H1 (cell line): ENCODE measurements at places on chromosomes 4 and X. TPM values are rescaled to one million over a fixed set of nuclear protein-coding genes. Genes with fewer than 3 reads are reported as not detected.

MAP3K15 gene
- total RNA-seq = 2.1 and 2.4 TPM in 2 replicates

UGT2B11 gene
- not detected in 2 replicates for total RNA-seq

PABPC4L gene
- total RNA-seq = 4.2 and 4.3 TPM in 2 replicates

XK gene
- 0.84 and 1.1 TPM in 2 replicates for total RNA-seq

CSAG1 gene
- not detected in 2 replicates for total RNA-seq

RPS6KA3 gene
- total RNA-seq = 11.3 and 13.0 TPM in 2 replicates

GRCh38 chr4:81214144-81214880 lies 710 bp downstream of the PRKG2 start:
- H3K27me3 ChIP-seq = peaks cover 43% of the 10 kb centered on the region
- no peak overlapping the region for H3K27ac ChIP-seq
- peak overlapping the region; percentile 52 for H3K4me3 ChIP-seq
- DNase-seq = no peak
- no peaks in the 10 kb centered on the region; the same call in 1 of the 2 replicates for H3K4me1 ChIP-seq
- H3K36me3 ChIP-seq = no peaks in the 10 kb centered on the region

DNA sequence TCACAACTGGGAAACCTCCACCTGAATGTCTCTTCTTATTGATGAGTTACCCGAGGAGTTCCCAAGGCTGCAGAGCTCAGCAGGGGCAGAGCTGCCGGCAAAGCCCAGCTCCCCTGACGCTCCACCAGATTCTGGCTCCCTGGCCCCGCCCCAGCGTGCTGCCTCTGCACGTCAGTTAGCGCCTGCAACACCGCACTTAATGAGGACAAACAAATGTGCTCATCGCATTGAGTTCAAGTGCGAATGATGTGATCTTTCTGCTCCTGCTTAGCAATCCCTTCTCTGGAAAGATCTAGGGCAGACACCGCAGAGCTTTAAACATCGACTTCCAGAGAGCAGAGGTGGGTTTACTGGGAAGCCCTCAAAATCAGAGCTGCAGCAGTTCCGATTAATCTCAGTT lies 55.5 kb upstream of the FBXW7 start:
- H3K36me3 ChIP-seq = no peaks in the 10 kb centered on the region
- no peak overlapping the region for H3K27ac ChIP-seq
- DNase-seq = peak; percentile 86
- H3K4me1 ChIP-seq = no peaks in the 10 kb centered on the region
- peak overlapping the region; percentile 16; the same call in 1 of the 2 replicates for H3K4me3 ChIP-seq
- no peaks in the 10 kb centered on the region for H3K27me3 ChIP-seq

GRCh38 chrX:48676893-48677270 lies 6.7 kb upstream of the WAS start:
- H3K4me1 ChIP-seq = no peaks in the 10 kb centered on the region; the same call in 1 of the 2 replicates
- peak overlapping the region; percentile 23; the same call in 1 of the 2 replicates for H3K27ac ChIP-seq
- peak overlapping the region; percentile 88 for H3K4me3 ChIP-seq
- no peaks in the 10 kb centered on the region for H3K36me3 ChIP-seq
- no peak for DNase-seq

DNA sequence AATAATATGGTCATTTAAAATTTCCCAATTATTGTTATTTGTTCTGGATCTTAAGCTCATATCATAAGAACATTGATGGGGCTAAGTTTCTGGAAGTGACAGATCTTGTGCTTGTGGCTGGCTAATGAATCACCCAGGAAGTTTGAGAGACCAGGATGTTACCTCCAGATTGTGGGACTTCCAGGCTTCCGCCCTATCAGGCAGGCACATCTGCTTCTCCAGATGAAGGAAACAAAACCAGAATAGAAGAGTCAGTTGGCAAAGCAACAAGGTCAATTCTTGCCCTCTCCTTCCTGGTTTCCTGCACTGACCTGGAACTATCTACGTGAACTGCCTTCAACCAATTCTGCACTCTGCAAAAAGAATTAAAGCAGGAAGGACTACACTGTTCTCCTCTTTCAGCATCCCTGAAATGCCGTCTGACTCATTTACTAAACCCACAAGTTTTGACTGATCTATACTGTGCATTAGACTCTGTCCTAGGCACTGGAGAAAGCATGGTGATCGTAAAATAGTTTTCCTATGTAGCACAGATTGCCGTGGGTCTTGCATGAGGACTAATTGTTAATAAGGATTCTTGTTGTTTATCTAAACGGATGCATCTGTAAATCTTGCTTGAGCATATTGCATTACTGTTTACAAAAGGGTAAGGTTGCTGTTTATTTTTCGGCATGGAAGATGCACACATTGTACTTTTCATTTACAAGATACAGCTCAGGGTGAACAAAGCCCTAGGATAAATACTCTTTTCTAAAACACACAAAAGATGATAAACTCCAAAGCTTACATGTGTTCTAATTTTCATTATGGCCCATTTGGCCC lies 74.6 kb downstream of the AMELX start:
- H3K27ac ChIP-seq = no peak overlapping the region
- no peaks in the 10 kb centered on the region for H3K36me3 ChIP-seq
- H3K27me3 ChIP-seq = no peaks in the 10 kb centered on the region
- no peak overlapping the region for H3K4me3 ChIP-seq

GRCh38 chr4:5543681-5544080 lies 164.7 kb downstream of the EVC2 start:
- DNase-seq = no peak
- H3K36me3 ChIP-seq = no peaks in the 10 kb centered on the region
- no peak overlapping the region for H3K27ac ChIP-seq
- H3K27me3 ChIP-seq = no peaks in the 10 kb centered on the region

DNA sequence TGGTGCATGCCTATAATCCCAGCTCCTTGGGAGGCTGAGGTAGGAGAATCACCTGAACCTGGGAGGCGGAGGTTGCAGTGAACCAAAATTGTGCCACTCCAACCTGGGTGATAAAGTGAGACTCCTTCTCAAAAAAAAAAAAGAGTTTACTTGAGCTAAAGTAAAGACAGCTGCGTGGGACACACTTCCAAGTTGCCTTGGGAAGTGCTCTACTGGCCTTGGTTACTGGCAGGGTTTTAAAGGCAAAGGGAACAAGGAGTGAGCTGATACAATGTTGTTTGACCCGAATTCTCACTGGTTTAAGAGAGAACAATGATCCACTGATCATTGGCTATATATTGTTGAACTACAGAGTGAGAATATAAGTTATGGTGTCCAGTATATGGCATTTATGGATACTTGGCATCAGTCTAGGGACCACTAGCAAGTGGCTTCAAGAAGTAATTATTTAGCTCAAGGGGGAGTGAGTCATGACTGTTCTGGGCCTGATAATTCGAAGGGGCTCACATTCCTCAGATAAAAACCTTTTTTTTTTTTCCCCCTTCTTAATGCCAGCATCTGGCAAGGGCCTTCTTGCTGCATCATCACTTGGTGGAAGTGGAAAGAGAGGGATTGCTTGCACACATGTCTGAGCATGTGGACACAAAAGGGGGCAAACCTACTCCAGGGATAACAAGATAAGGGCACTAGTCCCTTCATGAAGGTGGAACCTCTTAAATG lies 32.3 kb downstream of the GRK4 start:
- no peak overlapping the region for H3K27ac ChIP-seq
- no peaks in the 10 kb centered on the region for H3K36me3 ChIP-seq
- no peaks in the 10 kb centered on the region for H3K27me3 ChIP-seq
- no peaks in the 10 kb centered on the region for H3K4me1 ChIP-seq
- no peak for DNase-seq

GRCh38 chrX:25597551-25597950 lies 540.6 kb upstream of the MAGEB18 start:
- DNase-seq = no peak
- no peak overlapping the region for H3K4me3 ChIP-seq
- no peaks in the 10 kb centered on the region for H3K4me1 ChIP-seq
- H3K27ac ChIP-seq = no peak overlapping the region

DNA sequence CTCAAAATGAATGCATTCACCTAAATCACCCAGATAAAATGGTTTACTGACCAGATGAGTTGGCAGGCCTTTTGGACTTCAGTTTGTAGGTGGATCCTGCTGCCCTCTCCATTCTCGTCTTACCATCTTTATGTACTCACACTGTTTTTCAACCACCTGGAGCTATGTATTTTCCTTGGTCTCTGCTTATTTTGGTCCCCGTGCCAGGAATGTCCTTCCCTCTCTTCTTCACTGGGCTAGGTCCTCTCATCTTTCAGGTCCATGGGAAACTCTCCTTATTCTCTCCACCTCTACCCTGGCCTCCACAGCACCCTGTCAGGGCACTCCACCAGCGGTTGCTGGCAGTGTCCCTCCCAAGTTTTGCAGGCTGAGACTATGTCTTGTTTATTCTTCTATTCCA lies 2.6 kb downstream of the GPRIN3 start:
- H3K27me3 ChIP-seq = peaks cover 8% of the 10 kb centered on the region
- H3K4me1 ChIP-seq = peaks cover 4% of the 10 kb centered on the region; the same call in 1 of the 2 replicates
- DNase-seq = no peak
- H3K36me3 ChIP-seq = no peaks in the 10 kb centered on the region
- H3K4me3 ChIP-seq = no peak overlapping the region
- H3K27ac ChIP-seq = no peak overlapping the region

DNA sequence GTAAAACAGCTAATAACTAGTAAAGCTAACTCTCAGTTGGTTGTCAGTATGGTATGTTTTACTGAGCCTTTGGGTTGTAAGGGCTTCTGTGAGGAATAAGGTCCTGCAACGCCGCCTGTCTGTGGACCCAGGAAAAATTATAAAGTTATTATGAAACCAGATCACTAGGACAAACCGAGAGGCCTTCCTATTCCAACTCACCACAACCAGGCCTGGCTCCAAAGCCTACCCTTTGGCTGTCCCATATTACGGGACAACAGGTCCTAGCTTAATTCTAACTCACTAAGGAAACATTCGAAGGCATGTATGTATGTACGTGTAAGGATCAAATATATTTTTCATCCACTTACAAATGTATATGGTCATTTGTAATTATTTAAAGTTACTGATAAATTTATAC lies 1.4 kb downstream of the ANKRD17 start:
- no peaks in the 10 kb centered on the region for H3K27me3 ChIP-seq
- peak overlapping the region; percentile 100 for H3K4me3 ChIP-seq
- H3K27ac ChIP-seq = 0 out of 2 replicates have a peak overlapping the region, but pooled peaks have one; percentile 99
- no peaks in the 10 kb centered on the region for H3K4me1 ChIP-seq
- no peaks in the 10 kb centered on the region for H3K36me3 ChIP-seq

GRCh38 chrX:111719426-111720210 lies 38.6 kb downstream of the ALG13 start:
- no peak for DNase-seq
- no peaks in the 10 kb centered on the region for H3K4me1 ChIP-seq
- no peaks in the 10 kb centered on the region for H3K27me3 ChIP-seq
- H3K36me3 ChIP-seq = no peaks in the 10 kb centered on the region
- no peak overlapping the region for H3K4me3 ChIP-seq

DNA sequence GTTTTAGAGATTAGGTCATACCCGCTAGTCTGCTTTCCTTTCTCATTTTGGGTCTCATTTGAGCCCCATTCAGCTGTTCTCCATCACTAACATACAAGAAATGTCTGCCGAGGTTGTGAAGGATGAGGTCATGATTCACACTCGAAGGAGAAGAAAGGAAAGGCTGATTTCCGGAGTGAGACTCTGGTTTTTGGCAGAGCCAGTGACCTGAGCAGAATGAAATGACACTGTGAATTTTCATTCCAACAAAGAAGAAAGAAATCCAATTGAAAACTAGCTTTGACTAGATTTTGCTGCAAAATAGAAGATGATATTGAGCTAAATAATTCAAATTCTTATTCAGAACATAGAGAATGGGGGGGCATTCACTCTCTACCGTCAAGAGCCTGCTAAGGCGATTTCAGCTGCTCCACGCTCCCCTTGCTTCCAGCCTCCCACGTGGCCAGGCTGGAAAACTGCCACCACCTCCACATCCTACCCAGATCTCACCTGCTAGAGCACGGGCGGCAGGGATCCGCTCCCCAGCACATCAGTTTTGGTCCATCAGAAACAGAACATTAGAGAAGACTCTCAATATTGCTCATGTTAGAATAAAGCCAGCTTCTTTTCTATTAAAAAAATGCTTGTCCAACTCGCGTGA lies 39.0 kb downstream of the F11 start:
- H3K36me3 ChIP-seq = no peaks in the 10 kb centered on the region
- H3K4me1 ChIP-seq = no peaks in the 10 kb centered on the region
- no peak for DNase-seq
- no peaks in the 10 kb centered on the region for H3K27me3 ChIP-seq

- H3K27ac ChIP-seq = no peak overlapping the region
- no peaks in the 10 kb centered on the region for H3K36me3 ChIP-seq
- no peak for DNase-seq
- no peaks in the 10 kb centered on the region for H3K27me3 ChIP-seq
- no peak overlapping the region for H3K4me3 ChIP-seq
Observed at GRCh38 chr4:19455850-19456602, 795.7 kb upstream of the SLIT2 start.

DNA sequence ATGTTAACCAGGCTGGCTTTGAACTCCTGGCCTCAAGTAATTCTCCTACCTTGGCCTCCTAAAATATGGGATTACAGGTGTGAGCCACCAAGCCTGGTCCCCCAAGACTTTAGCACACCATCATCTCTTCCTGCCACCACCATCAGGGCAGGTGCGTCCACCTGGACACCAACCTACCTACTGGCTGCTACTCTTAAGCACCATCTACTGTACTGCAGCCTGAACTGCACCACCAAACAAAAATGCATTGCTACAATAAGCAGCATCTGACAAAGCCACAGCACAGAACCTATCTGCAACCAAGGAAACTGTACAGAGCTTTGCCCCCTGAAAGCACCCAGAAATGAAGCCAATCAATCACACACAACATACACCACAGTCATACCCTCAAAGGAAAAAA lies 139.7 kb downstream of the EFHC2 start:
- no peak overlapping the region for H3K4me3 ChIP-seq
- no peaks in the 10 kb centered on the region for H3K4me1 ChIP-seq
- H3K36me3 ChIP-seq = no peaks in the 10 kb centered on the region
- H3K27ac ChIP-seq = no peak overlapping the region
- no peaks in the 10 kb centered on the region for H3K27me3 ChIP-seq

DNA sequence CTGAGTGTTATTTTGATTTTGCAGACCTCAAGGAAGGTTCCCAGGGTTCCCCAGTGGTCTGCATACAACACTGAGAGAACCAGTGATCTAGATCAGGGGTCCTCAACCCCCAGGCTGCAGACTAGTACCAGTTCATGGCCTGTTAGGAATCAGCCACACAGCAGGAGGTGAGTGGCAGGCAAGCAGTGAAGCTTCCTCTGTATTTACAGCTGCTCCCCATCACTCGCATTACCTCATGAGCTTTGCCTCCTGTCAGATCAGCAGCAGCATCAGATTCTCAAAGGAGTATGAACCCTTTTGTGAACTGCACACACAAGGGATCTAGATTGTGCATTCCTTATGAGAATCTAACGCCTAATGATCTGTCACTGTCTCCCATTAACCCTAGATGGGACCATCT lies 28.5 kb downstream of the EDNRA start:
- H3K27ac ChIP-seq = no peak overlapping the region
- H3K27me3 ChIP-seq = no peaks in the 10 kb centered on the region
- H3K4me1 ChIP-seq = no peaks in the 10 kb centered on the region
- H3K36me3 ChIP-seq = no peaks in the 10 kb centered on the region
